ENCODE measurements at places on chromosomes 7 and 10. TPM values are rescaled to one million over a fixed set of nuclear protein-coding genes. Genes with fewer than 3 reads are reported as not detected.

DNA sequence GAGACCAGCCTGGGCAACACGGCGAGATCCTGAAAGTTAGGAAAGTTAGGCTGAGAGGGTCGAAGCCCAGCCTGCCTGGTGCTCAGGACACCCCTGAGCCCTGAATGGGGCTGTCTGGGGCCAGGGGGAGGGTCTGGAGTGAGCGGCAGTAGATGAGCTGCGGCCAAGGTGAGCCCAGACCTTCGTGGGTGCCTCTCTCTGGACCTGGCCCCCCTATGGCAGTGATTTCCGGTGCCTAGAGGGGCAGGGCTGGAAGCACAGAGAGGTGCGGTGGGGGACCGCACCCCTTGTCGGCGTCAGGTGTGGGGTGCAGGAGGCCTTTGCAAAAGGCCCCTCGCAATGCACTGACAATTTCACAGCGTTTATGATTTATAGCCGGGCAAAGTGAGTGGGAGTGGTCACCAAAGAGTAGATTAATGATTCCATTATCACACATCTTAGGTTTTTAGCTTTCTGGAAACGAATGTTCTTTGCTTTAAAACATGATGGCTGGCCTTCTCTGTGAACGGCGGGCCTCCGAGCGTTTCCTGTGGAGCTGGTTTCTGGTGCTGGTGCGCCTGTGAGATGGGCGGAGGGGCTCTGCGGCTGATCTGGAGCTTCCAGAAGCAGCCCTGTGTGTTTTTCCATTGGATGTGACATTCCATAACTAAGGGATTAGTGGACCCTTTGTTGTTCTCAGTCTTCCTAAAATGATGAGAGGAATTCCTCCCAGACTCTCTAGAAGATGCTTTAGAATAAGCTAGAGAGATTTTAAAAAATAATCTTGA is 171.0 kb upstream of the ZNF32 start:
- DNase-seq, result no peak

GRCh38 chr10:30114881-30115625 is 55.7 kb upstream of the JCAD start:
- peak; percentile 75 for DNase-seq

The ALOX5 gene
- 18.5 TPM for total RNA-seq

The MALRD1 gene
- total RNA-seq, result 26.7 TPM

DNA sequence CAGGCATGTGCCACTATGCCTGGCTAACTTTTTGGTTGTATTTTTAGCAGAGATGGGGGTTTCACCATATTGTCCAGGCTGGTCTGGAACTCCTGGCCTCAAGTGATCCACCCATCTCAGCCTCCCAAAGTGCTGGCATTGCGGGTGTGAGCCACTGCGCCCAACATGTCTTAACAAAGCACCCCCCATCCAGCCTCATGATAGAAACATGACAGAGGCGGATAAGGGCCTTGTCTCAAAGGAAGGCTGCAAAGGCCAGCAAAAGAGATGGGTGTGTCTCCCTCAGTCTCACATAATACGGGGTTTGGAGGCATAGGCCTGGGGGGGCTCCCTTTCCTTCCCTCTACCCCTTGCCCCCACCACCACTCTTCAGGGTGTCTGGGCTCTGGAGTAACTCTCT is 93.2 kb downstream of the SH3PXD2A start:
- DNase-seq, result no peak

DNA sequence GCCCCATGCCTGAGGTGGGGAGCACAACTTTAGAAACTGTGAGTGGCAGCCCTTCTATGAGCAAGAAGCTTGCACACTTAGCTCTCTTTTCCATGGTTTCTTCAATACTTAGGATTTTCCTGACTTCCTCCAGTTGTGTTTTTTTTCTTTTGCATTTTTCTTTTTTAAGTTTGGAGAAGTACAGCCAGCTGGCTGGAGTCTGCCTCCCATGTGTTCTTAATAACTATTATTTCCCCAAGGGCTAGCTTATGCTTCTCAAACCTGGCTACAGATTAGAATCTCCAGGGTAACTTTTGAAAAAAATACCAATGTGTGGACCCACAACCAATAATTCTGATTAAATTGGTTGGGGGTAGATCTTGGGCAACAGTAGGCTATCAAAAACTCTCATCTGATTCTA is 37.4 kb upstream of the MEOX2 start:
- peak; percentile 34 for DNase-seq

DNA sequence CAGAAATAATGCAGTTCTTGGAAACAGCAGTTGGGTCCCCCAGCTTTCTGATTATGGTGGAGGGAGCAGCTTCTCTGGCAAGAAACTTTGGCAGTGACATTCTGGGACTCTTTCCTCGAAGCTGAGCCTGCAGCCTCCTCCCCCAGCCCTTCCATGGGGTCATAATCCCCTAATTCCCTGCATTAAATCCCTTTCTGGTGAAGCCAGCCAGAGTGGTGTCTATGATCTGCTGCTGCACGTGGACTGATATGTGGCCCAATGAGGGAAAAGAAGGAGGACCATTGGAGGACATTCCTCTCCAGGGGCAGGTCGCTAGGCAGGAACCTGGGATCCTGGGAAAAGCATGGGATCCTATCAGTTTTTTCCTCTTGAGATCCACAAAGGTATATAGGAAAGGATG is 470.5 kb downstream of the RPS24 start:
- DNase-seq, result no peak

Data from testis (tissue), 5 donors.